Gastroesophageal sphincter (tissue), 4 donors: ENCODE measurements at places on chromosomes 4 and X. TPM values are rescaled to one million over a fixed set of nuclear protein-coding genes. Genes with fewer than 3 reads are reported as not detected.

SLC26A1 gene
- not detected for total RNA-seq

C4orf17 gene
- not detected for total RNA-seq

TCEAL6 gene
- total RNA-seq, result 1.3 TPM

FHIP1A gene
- 5.4 TPM for total RNA-seq

PNCK gene
- total RNA-seq, result 18.4 TPM

AWAT2 gene
- not detected for total RNA-seq

AFM gene
- not detected for total RNA-seq

GLRA3 gene
- total RNA-seq, result 0.13 TPM

RNF113A gene
- total RNA-seq, result 18.6 TPM

BMPR1B gene
- 10.5 TPM for total RNA-seq

NLGN3 gene
- total RNA-seq, result 2.5 TPM

ARR3 gene
- total RNA-seq, result not detected

TRPC3 gene
- 0.50 TPM for total RNA-seq

EGFL6 gene
- total RNA-seq, result not detected

CXCL13 gene
- not detected for total RNA-seq

LUZP4 gene
- total RNA-seq, result not detected

ARHGAP36 gene
- not detected for total RNA-seq

NWD2 gene
- total RNA-seq, result 0.67 TPM

HS6ST2 gene
- total RNA-seq, result 1.9 TPM

KCNE5 gene
- not detected for total RNA-seq
